GM12878 (cell line): ENCODE measurements at places on chromosomes 2 and 18.

GRCh38 chr18:23825978-23826405 lies 136.7 kb downstream of the LAMA3 start:
- DNase-seq = no peak

GRCh38 chr2:108145557-108146326 lies 94.0 kb upstream of the SULT1C3 start:
- DNase-seq = no peak

DNA sequence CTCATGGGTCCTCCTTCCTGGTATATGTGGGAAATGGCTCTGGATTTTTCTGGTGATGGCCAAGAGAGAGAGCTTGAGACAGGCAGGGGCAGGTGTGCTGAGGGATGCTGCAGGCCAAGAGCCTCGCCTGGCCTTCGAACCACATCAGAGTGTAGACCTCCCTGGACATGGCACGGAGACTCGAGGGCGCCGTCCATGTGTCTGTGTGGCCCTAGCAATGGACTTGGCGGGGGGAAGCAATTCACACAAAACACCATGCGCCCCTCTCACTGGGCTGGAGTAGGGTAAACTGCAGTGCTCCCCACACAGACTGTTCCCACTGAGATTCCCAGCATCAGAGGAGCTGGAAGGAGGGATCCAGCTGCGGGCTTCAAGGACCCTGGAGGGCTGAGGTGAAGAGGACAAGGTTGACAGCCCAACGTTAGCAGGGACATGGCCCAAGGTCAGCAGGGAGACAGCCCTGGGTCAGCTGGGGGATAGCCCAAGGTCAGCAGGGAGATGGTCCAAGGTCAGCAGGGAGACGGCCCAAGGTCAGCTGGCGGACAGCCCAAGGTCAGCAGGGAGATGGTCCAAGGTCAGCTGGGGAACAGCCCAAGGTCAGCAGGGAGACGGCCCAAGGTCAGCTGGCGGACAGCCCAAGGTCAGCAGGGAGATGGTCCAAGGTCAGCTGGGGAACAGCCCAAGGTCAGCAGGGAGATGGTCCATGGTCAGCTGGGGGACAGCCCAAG lies 75.4 kb upstream of the HDAC4 start:
- DNase-seq = no peak

DNA sequence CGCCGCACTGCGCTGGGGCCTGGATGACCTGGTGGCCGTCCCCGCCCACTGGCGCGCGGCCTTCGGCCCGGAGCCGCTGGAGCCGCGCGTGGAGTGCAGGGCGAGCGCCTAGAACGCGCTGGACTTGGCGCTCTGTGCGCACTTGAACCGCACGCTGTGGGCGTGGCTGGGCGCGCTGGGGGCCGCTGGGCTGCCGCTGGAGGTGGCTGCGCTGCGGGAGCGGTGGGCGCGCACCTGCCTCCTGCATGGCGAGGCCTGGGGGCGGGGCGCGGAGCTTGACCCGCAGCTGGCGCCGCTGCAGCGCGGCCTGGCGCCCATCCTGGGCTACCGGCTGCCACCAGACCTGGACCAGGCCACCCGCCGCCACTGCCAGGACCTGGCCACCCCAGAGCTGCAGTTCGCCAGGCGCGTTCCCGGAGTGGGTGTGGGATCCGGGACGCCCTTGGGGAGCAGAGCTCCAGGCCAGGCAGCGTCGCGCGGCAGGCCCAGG lies 9.9 kb downstream of the AQP12B start:
- no peak for DNase-seq

GRCh38 chr18:63022429-63023022 lies 297.0 kb downstream of the BCL2 start:
- no peak for DNase-seq

DNA sequence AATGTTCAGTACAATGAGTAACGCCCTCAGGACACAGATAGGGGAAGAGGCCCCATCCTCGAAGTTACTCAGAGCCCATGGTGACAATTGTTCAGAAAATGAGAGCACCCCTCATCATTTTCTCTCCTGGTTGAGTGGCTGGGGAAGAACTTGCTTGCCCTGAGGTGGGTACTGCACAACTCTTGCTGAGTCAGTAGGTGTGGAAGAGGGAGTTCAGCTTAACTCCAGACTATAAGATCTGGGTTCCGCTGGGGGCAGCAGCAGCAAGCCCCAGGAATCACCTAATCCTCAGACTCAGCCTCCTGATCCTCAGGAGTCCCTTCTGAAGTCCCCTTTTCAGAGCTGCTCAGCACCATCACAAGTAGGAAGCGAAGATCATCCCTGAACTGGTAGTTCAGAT lies 123.7 kb downstream of the PIEZO2 start:
- DNase-seq = no peak

- no peak for DNase-seq
These were observed 776.4 kb downstream of the EPHA4 start for GRCh38 chr2:220795705-220796104.

DNA sequence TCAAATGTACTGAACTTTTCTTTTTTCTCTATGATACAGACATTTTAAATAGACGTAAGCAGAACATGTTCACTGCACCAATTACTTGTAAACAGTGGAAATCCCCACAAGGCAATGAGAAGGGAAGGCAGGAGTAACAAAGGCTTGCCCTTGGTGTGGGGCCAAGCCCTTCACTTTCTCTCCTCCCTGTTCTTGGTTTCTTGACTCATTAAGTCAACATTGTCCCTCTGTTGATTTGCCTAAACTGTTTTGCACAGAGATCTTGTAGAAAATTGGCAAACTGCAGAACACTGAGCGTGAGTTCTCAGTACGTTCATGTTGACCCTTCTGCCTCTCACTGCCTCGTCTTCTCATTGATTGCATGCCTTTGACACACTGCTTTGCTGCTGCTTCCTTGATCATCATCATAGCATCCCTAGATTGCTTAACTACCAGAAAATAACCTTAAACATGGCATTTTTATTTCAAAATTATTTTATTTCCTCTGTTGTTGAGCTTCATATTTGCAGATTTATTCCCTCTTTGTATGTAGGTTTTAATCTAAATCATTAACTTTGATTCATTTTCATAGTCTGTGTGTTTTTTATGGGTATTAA lies 257.7 kb downstream of the PTGR3 start:
- peak; percentile 59 for DNase-seq

DNA sequence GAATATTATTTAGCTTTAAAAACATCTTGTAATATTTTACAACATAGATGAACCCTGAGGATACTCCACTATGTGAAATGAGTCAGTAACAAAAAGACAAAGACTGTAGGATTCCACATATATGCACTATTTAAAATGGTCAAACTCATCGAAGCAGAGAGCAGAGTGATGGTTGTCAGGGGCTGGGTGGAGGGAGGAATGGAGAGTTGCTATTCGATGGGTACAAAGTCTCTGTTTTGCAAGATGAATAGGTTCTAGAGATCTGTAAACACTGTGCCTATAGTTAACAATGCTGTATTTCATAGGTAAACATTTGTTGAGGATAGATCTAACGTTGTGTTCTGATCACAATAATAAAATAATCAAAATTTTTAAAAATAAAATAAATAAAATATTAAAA lies 1675.9 kb upstream of the CELF4 start:
- DNase-seq = no peak

GRCh38 chr2:131105950-131106801 lies 1.0 kb downstream of the PLEKHB2 start:
- peak; percentile 16 for DNase-seq

GRCh38 chr2:20626392-20626697 lies 24.6 kb downstream of the HS1BP3 start:
- DNase-seq = no peak

GRCh38 chr2:153059338-153060052 lies 341.1 kb downstream of the ARL6IP6 start:
- no peak for DNase-seq

GRCh38 chr2:165674780-165675179 lies 119.3 kb downstream of the GALNT3 start:
- DNase-seq = no peak

DNA sequence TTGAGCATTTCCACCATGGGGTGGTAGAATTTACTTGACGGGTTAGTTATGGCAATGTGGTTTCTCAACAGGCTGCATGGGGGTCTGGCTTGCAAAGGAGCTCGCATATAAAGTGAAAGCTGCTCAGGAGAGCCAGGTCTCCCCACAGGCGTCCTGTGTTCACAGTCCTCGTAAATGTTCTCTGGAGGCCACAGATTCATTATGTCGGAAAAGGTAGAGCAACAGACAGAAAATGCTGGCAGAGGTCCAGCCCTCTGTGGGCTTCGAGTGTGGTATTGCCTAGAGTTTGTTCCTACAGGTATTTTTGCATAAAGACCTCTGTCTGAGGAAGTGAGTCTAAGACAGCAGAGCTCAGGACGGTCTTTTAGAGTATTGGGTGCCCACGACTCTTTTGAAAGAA lies 96.4 kb downstream of the CDCA7 start:
- no peak for DNase-seq

DNA sequence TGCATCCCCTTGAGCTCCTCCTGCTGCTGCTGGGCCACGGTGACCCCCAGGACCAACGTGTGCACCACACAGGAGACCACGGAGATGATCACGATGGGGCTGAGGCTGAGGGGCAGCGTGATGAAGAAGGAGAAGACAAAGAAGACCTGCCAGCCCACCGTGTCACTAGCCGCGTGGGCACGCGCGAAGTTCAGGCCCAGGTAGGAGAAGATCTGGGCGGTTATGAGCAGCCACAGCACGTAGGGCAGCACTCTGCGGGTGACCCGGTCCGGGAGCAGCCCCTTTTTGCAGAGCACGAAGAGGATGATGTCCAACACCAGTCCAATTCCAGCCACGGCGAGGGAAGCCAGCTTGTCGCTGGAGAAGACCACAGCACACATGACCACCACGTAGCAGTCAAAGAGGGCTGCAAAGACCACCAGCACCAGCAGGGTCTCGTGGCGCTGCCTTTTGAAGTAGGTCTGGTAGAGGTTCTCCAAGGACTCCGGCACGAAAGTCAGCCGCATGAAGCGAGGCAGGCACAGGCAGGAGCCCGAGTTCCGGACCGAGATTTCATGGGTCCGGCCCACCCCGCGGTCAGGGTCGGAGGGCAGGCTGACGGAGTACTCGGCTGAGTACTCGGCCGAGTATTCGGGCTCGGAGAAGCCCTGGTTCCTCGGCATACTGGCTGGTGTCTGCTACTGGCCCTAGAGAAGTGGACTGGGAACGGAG lies 1.6 kb downstream of the ADCY3 start:
- DNase-seq = no peak

- no peak for DNase-seq
These were observed 142.3 kb upstream of the TANK start for GRCh38 chr2:161017780-161018470.

GRCh38 chr2:26581266-26581990 lies 59.7 kb downstream of the CIB4 start:
- no peak for DNase-seq

DNA sequence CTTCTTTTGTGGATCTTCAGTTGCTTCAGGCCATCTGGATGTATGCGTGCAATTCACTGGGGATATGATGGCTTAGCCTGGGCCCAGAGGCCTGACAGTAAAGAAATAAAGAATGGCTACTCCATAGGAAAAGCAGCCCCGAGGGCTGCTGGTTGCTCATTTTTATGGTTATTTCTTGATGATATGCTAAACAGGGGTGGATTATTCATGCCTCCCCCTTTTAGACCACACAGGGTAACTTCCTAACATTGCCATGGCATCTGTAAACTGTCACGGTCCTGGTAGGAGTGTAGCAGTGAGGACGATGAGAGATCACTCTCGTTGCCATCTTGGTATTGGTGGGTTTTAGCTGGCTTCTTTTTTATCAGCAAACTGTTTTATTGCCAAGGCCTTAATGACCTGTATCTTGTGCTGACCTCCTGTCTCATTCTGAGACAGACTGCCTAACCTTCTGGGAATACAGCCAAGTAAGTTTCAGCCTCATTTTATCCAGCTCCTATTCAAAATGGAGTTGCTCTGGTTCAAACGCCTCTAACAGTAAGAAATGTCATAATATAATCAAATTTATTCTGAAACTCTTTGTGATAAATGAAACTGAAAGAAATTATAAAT lies 60.5 kb downstream of the DSEL start:
- DNase-seq = no peak

GRCh38 chr2:181241797-181242196 lies 215.4 kb upstream of the ITGA4 start:
- peak; percentile 39 for DNase-seq

DNA sequence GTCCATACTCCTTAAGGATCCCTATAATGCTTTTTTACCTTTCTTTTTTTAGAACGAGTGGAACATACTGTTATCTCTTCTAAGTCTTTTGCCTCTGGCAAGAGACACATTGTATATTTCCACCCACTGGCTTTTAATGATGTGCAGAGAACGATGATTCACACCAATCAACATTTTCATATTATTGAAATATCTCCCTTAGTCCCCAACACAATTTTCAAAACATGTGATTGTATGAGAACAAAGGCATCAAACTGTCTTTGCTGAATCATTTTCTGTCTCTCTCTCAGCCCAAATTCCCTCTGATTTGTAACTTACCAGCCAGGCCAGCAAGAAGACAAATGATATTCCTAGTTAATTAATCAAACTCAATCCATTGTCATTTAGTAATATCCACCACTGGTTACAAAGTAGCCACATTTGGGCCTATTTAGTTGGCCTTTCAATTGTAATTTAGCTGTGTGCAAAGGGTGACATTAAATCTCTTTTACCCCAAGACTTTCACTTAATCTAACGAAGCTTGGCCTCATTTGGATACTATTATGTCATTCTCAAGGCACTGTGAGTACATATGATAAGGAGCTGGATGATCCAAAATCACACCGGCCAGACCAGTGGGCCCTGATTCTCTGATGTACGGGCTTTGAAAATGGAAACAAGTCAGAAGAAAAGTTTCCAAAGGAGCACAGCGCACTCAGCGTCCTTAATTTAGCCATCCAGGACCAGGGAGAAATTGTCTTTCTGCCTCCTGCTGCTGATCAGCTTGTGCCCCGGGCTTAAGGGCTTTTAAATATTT lies 185.1 kb downstream of the SCG2 start:
- DNase-seq = no peak

GRCh38 chr2:56133931-56134629 lies 49.7 kb upstream of the CCDC85A start:
- DNase-seq = no peak

- no peak for DNase-seq
These were observed 3.9 kb downstream of the BOD1L2 start for GRCh38 chr18:57150828-57151227.

- DNase-seq = no peak
These were observed 551.1 kb downstream of the TNS1 start for GRCh38 chr2:217451666-217452065.

- no peak for DNase-seq
These were observed 61.7 kb upstream of the DAPL1 start for GRCh38 chr2:158733430-158733755.

- DNase-seq = no peak
These were observed 19.1 kb upstream of the SH3BP4 start for GRCh38 chr2:234932591-234933168.

- no peak for DNase-seq
These were observed 117.6 kb downstream of the SH3RF3 start for GRCh38 chr2:109246616-109247015.

- DNase-seq = no peak
These were observed 10.4 kb downstream of the TCF7L1 start for GRCh38 chr2:85143463-85144082.

- no peak for DNase-seq
These were observed 110.2 kb upstream of the NOSTRIN start for GRCh38 chr2:168692132-168692744.

- DNase-seq = no peak
These were observed 57.8 kb upstream of the RGPD5 start for GRCh38 chr2:109736177-109736827.

GRCh38 chr2:43540021-43540779 lies 55.6 kb downstream of the THADA start:
- DNase-seq = no peak
